NCI-H187 treated with DMSO at 0.1 percent for 48 hours (cell line): ENCODE measurements at places on chromosomes 6 and 20.

DNA sequence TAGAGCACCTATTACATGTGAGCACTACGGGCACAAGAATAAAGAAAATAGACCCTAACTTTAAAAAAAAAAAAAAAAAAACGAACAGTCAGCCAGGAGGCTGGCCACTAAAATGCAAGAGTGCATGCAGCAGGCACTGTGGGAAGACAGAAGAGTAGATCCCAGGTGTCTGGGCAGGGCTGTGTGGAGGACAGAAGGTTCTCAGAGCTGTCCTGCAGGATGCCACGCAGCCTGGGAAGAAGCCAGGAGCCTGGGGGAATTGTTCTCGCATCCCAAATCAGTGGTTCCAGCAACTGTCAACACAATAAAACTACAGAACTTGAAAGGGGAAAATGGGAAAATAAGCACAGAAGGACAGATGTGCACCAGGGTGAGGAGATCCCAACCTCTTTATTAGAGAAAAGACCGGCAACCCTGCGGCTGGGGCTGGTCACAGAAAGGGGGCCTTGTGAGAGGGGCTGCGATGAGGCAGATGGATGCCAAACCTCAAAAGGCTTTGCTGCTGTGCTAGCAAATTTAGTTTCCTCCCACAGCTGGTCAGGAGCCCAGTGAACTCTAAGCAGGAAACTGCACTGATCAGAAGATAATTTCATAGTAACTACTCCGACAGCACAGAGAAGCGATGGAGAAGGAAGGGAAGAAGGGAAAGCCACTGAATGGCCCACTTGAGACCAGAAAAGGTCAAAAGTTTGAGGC lies 30.9 kb downstream of the MAP3K5 start:
- no peak for DNase-seq

DNA sequence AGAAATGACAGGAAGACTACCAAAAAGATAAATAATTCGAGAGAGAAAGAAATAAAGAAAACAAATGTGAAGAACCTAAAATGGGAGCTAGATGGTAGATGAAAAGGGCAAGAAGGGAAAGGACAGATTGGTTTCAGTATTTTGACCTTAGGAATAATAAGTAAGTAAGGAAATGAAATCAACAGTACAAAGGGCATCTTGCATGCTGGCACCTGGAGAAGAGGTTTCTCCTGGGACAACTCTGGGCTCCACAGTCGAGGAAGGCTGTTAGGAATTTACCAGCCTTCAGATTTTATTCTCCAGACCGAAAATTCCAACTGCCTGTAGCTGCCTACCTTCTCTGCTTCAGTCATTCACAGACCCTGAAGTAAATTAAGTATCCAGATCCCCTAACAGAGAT lies 80.5 kb downstream of the SMLR1 start:
- DNase-seq = no peak

DNA sequence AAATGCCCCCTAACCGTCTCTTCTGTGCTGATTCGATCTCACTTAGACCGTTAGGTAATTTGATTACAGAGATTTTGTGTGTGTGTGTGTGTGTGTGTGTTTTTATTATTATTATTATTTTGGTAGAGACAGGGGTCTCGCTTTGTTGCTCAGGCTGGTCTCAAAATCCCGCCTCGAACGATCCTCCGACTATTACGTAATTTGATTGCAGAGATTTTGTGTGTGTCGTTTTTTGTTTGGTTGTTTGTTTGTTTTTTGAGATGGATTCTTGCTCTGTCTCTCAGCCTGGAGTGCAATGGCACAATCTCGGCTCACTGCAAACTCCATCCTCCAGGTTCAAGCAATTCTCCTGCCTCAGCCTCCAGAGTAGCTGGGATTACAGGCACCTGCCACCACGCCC lies 28.3 kb downstream of the FOXF2 start:
- no peak for DNase-seq

DNA sequence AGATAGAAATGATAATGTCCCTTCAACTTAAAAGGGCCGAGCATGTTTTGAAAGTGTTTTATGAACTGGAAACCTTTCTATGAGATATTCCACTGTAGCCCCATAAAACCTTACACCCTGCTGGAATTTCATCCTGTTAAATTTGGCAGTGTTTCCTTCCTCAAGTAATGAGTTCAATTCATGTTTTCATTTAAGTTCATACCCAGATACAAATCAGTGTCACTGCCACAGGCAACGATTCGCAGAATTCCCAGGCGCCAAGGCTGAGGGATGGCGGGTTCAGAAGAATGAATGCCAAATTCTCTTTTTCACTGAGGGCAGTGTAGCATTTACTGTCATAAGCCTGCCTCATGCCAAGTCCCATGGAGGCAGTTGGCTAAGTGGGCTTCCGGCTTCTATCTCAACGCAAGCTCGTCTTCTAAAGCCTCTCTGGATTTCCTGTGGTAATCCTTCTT lies 511.8 kb upstream of the ID4 start:
- DNase-seq = no peak

DNA sequence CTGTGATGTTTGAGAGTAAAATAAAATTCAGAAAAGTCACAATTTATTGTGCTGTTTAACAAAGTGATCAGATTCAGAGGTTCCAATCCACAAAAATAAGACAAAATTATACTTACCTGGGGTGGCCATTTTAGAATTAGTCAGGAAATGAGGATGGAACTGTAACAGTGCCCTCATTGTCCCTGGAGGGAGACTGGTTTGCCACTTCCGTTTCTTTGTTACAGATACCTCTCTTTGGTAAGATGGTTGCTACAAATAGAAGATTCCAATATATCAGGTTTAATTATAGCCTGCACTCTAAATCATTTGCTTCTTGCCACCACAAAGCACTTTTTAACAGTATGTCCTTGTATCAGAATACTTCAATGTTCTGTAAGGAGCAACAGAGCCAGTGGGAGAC lies 95.6 kb downstream of the CTNNBL1 start:
- no peak for DNase-seq

- DNase-seq = no peak
Measured at GRCh38 chr20:32510601-32511357, 74.4 kb downstream of the NOL4L start.

DNA sequence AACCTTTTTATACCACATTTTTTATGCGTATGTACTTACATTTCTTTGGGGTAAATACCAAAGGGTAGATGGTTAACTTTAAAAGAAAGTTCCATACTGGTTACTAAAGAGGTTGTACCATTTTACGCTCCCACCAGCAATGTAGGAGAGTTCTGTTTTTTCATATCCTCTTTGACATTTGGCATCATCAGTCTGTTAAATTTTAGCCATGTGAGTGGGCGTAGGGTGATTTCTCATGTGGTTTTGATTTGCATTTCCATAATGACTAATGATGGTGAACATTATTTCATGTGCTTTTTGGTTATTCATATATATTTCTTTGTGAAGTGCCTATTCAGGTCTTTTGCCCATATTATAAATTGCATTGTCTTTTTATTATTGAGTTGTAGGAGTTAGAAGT lies 194.2 kb downstream of the PRL start:
- no peak for DNase-seq

- no peak for DNase-seq
Measured at GRCh38 chr6:90382760-90383159, 86.1 kb upstream of the BACH2 start.

DNA sequence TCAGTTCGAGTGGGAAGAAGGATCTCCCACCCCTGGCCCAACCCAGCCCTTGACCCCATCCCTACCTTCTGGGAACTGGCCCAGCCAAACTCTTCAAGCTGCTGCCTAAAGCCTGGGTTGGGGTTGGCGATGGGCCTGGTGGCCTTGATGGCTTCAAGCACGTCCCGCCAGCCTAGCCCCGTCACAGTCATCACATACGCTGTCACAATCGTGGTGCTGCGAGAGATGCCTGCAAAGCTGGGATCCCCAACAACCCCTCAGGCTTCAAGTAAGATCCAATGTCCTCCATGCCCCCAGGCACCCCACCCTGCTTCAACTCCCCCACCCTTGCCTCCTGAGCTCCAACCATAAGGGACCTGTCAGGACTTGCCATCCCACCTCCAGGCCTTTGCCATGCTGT lies 7.8 kb downstream of the DUSP15 start:
- no peak for DNase-seq

GRCh38 chr6:17271628-17272027 lies 9.5 kb upstream of the RBM24 start:
- DNase-seq = no peak

DNA sequence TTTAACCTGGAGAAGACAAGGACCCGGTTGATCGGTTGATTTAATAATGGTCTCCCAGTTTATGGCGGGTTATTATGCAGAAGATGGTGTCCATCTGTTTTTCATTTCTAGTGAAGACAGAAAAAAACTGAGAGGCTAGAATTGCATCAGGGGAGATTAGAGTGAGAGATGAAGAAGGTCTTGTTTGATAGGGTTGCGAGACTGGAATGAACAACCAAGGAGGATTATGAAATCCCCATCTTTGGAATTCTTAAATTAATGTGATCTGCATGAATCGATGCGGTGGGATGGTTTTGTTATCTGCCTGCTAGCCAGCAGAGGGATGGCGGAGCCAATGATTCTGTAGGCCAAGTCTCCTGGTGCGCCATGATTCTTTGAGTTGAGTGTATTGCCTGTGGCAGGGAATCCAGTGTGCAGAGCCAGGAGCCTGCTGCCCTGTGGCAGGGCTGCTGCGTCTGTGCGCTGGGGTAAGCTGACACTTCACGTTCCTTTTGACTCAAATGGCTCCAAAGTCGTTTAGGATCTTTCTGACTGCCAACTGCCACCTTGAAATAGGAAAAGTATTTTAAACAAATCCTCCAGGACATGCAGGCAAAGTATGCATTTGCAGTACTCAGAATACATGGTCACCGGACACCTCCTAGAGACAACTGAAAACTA lies 200.1 kb downstream of the CLIC5 start:
- DNase-seq = no peak

GRCh38 chr6:116210316-116210715 lies 43.6 kb downstream of the TSPYL4 start:
- no peak for DNase-seq

DNA sequence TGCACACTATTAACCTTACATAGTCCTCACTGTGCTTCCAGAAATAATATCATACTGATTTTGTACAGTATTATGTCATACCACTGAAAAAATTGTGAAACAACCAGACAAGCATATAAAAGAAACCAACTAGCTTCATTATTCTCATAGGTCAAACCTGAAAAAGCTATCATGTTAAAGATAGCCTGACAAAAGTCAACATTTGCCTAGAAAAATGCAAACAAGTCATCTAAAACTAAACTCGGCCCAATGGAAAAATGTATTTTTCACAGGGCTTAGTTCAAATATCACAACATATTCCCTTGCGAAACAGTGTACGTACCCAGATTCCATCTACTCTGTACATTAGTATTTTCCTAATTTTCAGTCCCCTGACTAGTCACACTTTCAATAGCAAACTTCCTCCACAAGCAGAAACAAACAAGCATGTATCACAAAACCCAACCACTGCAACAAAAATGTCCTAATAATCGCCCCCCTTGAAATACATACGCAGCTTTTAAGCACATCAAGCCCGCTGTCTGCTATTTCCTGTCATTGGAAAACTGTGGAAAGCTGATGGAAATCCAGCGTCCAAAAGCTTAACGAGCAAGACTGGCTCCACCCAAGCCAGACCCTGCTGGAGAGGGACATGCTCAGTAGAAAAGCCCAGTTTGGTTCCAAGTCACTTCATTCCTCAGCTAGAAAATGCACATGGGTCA lies 93.1 kb downstream of the EPB41L2 start:
- DNase-seq = no peak

- no peak for DNase-seq
Measured at GRCh38 chr20:45051204-45052060, 49.5 kb downstream of the KCNS1 start.

GRCh38 chr6:139135578-139136545 lies 982 bp downstream of the HECA start:
- DNase-seq = no peak

DNA sequence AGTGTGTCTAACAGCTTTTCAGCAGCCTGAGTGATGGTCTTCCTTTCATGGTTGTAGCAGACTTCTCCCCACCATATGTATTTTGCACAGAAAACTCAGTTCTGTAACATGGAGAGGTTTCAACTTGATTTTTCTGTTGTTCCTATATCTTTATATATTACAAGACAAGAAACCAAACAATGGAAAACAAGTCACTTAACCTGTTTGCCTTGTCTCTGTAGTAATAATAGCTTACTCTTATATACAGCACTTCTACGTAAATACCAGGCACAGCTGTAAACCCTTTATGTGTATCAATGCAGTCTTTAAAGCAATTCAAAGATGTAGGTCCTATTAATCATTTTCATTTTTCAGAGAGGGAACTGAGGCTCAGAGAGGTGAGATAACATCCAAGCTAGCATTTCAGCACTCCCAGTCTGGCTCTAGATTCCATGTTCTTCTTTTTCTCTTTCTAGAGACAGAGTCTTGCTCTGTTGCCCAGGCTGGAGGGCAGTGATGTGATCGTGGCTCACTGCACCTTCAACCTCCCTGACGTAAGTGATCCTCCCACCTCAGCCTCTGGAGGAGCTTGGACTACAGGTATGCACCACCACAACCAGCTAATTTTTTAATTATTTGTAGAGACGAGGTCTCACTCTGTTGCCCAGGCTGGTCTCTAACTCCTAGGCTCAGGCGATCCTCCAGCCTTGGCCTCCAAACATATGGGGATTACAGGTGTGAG lies 90.4 kb downstream of the DTNBP1 start:
- no peak for DNase-seq

DNA sequence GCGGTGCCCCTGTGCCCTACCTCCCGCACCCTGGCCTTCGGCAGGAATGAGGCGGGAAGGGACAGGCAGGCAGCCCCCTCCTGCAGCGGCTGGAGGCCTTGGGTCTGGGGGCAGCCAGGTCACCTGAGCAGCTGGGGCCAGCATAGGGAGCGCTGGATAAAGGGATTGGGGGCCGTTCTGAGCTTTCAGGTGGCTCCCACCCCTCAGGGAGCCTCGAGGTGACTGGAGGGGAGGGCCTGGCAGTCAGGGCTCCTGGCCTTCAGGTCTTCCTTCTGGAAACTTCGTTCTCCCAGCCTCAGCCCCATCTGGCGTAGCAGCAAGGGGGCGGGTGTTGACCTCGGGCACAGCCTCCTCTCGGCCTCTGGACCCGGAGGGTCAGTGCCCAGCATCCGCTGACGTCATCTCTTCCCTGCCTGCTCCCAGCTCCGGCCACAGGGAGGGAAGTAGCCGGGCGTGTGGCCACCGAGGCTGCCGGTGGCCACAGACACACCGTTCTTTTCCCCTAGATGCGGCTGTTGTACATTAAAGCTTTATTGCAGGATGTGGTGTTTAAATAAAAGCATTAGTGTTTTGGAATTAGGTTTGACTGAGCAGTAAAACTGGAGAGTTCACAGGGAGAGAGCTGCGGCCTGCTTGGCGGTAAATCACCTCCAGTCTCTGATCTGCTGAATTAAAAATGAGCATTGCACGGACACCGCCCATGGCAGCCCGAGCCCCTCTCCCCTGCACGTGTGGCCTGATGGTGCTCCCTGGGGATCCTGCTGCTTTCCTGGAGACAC lies 80.0 kb upstream of the GATA5 start:
- DNase-seq = no peak

GRCh38 chr6:63097222-63097621 lies 114.0 kb upstream of the FKBP1C start:
- DNase-seq = no peak
